ENCODE measurements at places on chromosomes 16 and 17. TPM values are rescaled to one million over a fixed set of nuclear protein-coding genes. Genes with fewer than 3 reads are reported as not detected.

GRCh38 chr16:51113236-51114125 lies 37.6 kb downstream of the SALL1 start:
- no peak for DNase-seq

DNA sequence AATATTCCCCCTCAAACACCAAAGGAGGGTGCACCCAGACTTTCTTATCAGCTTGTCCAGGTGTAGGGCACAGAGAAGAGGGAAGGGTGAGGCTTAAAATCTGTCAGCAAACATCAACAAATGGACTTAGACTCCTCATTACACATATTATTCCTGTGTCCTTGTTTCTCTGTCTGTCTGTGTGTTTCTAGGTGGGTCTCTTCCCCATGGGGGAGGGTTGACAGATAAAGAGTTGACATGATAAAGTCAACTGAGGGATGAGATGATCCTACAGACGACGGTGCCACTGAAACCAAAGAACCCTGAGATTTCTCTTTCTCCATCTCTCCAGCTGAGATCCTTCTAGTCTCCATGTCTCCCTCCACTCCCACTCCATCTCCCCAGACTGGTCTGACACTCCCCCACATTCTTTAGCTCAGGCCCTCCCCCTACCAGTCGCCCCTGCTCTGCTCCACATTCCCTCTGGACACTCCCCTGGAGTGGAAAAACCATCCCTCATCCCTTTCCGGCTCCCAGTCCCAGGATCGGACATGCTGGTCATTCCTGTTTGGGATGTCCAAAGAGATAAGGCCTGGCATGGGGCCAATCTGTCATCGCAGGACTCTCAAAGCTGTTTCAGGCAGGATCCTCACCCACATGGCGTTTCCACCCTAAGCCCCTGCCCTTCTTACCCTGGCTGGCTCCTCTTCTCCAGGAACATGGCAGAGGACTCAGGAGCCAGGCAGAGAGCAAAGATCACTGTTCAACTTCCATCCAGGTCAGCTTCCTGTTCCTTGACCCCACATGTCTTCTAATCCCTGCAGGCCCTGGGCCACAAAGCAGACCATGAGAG lies 2.9 kb upstream of the ITGA3 start:
- DNase-seq: peak; percentile 38

DNA sequence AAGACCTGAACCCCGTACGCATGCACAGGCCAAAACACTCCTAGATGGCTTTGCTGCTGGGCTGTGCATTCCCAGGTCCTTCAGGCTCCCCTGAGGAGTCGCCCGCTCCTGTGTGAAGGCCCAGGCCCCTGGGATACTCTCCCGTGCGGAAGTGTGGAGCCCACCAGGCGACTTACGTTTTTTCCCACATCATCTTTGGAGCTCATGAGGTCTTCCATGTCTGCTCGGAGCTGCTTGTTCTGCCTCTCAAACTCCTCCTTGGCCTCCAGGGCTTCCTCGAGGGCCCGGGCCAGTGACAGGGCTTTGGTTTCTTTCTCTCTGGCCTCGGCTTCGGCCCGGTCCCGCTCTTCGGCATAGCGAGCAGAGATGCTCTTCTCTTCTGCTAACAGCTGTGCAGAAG lies 56.4 kb downstream of the NDEL1 start:
- DNase-seq: no peak

DNA sequence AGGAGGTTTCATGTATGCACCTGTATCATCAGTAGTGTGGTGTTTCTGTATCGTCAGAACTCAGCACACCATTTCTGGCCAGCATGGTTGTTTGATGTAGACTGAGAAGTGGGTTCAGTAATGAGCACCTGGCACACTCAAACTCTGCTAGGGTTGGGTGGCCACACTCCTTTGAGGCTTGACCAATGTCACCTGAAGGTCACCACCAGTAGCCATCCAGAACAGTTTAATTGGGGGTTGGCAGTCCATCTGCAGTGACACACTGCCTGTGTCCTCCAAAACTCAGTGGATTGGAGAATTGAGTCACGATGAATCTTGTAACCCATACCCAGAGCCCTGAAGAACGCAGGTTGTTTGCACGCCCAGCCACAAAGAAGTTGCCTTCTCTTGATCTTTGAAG lies 86.8 kb upstream of the HSBP1 start:
- DNase-seq: no peak

- no peak for DNase-seq
Measured at GRCh38 chr17:44492706-44493272, 10.4 kb downstream of the GPATCH8 start.

DNA sequence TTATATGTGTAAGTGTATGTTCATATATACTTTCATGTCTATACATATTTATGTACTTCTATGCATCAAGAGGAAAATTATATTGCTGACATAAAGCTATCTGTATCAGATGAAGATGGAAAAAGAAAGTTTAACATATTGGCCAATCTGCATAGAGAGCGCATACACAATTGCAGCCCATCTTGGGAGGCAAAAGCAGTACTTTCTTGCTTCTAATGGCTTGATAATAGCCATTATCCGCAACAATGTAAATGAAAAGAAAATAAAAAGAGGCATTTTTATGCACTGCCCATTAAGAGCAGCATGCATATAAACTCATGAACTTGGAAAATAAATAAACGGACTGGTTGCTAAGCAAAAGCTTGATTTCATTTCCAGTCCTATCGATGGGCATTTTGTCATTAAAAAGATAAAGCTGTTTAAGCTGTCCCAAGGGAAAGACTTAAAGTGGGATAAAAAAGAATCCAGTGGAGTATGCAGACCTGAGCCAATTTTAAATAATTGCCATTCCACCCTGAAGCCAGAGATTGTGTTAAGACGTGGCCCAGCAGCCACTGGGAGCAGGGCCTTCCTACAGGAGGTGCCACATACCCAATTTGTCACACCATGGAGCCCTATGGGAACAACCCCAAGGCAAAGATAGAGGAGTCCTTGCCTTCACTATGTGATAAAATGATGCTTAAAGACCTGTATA lies 183.6 kb upstream of the CDH11 start:
- DNase-seq: no peak

GRCh38 chr17:82297280-82297713 lies 20.1 kb downstream of the CD7 start:
- DNase-seq: no peak

- DNase-seq: peak; percentile 77
Measured at GRCh38 chr16:56753410-56753809, 23.5 kb downstream of the NUP93 start.

DNA sequence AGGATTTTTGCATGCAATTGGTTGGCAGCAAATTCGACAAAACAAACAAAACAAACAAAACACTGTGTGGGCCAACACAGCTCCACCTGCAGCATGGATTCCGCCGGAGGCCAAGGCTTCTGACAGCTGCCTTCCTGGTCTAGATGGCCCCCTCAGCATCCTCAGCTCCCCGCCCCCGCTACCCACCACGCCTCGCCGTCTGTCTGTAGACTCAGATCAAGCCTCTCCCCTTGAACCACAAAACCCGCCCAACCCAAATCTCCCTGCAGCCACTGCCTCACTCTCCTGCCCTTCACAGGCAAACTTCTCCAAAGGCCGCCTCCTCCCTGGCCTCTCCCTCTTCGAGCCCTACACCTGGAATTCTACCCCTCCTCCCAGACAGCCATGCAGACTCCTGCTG lies 57.9 kb downstream of the RTN4RL1 start:
- no peak for DNase-seq

- DNase-seq: no peak
Measured at GRCh38 chr17:79182176-79183042, 107.8 kb downstream of the ENGASE start.

GRCh38 chr16:20747030-20747816 lies 5.6 kb upstream of the THUMPD1 start:
- no peak for DNase-seq

DNA sequence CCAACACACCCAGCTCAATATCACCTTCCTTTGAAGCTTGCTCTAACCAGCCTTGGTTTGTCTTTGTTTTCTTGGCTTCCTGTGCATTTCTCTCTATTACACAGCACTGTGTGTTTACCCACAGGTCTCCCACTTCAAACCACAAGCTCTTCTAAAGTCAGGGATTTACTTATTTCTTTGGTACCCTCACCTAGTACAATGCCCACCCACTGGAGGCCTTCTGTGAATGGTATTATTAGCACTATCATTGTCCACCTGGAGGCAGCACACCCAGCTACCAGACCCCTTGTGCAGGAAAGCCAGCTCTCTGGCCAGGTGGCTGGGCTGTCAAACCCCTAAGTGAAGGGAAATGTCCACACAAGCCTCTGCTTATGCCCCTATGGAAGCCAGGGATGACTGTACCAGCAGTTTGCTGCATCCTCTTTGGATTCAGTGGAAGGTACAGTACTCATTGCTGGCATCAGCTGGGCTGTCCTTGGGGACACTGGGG lies 9.4 kb upstream of the TOP2A start:
- no peak for DNase-seq

DNA sequence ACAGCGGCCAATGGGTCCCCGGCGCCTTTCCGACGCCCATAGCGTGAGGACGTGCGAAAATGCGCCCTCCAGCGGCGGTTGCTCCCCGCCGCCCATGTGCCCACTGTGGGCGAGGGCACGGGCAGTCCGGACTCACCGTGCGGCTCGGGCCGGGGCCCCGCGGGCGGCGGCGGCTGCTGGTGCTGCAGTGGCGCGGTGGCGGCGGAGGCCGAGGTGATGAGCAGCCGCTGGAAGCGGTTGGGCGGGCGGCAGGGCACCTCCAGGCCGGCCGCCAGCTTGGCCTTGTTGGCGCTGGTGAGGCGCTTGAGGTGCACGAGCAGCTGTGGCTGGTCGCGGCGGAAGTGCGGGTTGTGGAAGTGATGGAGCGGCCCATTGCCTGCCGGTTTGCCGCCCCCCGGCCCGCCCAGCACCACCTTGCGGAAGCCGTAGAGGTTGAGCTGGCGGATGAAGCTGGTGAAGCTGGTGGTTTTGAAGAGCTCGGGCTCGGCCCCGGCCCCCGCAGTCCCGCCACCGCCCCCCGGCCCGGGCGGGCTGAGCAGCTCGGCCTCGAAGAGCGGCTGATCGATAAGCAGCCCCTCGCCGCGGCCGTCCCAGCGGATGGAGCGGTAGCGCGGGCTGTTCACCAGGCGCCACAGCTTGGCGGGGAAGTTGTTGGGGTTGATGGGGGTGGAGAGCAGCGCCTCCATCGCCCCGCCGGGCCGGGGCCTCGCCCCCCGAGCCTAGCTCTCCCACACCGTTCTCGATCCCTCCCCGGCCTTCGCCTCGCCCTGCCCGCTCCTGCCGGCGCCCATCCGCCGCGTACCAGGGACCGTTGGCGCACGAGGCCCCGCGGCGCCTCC lies at the start of gene HSF5:
TSS of gene HSF5 (minus strand) at position 820 of the 839 bp plus-strand sequence. CDS start at position 686, 134 bp downstream.
- no peak for DNase-seq

- peak; percentile 7 for DNase-seq
Measured at GRCh38 chr17:39700148-39700987, 504 bp downstream of the ERBB2 start.

DNA sequence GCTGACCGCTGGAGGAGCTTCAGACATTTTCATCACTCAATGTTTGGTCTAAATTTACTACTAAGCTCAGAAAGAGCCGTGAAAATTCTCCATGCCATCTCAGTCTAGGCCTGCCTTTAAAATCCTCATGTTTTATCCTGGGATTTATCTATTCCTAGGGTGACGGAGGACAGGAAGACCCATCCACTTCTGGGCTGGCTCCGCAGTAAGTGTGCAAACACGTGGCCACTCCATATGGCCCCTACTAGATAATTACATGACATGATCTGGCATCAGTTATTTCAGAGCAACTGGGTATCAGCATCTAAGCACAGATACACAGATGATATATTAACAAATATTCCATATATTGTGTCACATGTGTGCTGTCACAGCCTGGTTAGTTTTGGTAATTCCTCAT lies 77.8 kb upstream of the HS3ST4 start:
- DNase-seq: no peak

- DNase-seq: no peak
Measured at GRCh38 chr16:19463468-19464315, 46.0 kb downstream of the TMC5 start.

DNA sequence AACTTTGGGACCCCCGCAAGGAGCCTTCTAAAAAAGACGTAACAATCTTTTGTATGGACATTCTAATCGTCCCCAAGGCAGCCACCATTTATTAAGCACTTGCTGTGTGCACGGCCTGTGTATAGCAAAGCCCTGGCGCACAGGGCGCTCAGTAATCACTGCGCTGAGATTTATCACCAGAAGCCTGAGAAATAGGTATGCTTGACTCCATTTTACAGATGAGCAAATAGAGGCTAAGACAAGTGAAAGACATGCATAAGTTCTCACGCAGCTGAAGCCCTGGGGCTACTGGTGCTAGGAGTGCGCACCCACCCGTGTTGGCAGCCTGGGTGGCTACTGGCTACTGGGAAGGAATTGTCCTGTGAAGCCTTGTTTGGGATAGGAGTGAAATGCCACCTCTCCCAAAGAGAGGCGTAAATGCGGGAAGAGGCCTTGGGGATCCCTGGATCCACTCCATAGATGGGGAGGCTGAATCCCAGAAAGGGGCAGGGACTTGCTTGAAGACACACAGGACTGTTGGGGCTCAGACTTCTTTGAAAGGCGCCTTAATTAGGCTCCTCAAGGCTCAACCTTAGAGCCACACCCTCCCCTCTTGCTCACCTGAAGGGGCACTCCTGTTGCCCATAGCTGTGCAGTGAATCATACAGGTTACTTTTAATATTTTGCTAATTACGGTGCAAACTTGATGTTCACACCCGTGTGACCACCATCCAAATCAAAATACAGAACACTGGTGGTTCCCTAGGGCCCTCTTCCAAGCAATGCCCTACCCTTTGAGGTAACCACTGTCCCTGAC lies 634 bp upstream of the NATD1 start:
- DNase-seq: no peak

DNA sequence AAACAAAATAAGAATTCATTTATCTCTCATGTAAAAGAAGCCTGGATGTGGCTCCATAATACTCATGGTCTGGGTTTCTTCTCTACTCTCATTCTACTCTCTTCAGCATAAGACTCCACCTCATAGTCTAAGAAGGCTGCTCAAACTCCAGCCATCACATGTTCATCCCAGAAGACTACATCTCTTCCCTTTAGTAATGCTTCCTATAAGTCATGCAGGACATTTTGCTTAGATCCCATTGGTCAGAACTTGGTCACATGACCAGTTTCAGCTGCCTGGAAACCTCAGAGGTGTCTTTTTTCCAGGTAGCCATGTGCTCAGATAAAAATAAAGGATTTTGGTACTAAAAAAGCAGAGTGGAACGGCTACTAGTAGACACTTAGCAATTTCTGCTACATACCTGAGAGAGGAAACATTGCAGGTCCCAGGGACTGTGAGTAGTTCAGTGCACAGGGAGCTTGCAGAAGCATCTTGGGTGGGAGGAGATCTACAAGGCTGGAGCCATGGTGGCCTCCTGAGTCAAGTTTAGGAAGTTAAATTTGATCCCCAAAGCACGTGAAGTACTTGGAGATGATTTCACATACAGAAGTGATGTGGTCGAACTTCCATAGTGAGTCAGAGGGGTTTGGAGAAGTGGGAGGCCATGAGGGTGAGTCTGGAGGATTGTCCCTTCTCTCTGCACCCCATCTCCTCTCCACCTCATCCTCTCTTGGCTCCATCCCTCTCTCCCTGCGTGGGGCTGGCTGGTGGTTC lies 110.2 kb downstream of the CCDC182 start:
- DNase-seq: peak; percentile 78

- DNase-seq: no peak
Measured at GRCh38 chr16:69219279-69219678, 32.3 kb downstream of the SNTB2 start.

The GRIN2A gene
- total RNA-seq: under 0.01 TPM

The SDK2 gene
- total RNA-seq: under 0.01 TPM

The SLC43A2 gene
- total RNA-seq: 3.8 TPM

The CTRB1 gene
- total RNA-seq: not detected

The SGF29 gene
- total RNA-seq: 7.7 TPM

The LPO gene
- total RNA-seq: not detected

The KCNH4 gene
- not detected for total RNA-seq

The NUDT16L1 gene
- total RNA-seq: 28.3 TPM

The FBXW10 gene
- not detected for total RNA-seq

The TBC1D3G gene
- total RNA-seq: not detected

The TGFB1I1 gene
- 30.0 TPM for total RNA-seq

The CCDC78 gene
- 0.56 TPM for total RNA-seq

The HOXB9 gene
- total RNA-seq: under 0.01 TPM

Measured in IMR-90 (cell line).